ENCODE measurements at places on chromosomes 6 and 20.

GRCh38 chr6:150418827-150419594 lies 50.2 kb downstream of the IYD start:
- no peak for DNase-seq

DNA sequence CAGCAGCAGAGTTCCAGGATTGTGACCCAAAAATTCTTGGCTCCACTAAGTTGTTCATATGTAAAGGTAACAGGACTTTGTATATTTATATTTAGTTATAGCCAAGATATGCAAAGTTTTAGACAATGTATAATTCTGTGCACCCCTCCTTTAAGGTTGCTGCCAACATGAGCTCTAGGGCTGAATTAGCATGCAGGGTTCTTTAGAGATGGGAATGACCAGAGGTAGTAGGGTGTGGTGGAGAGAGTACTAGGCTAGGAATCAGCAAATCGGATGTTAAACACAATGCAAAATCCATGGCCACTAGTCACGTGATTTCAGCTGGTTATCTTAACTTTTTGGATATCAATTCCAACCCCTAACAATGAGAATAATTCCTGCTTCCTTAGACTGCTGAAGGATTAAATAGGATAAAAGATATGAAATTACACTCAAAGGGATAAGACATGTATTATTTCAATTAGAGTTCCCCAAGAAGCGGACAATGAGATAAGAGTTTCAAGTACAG lies 260.3 kb upstream of the RNF24 start:
- DNase-seq = no peak

DNA sequence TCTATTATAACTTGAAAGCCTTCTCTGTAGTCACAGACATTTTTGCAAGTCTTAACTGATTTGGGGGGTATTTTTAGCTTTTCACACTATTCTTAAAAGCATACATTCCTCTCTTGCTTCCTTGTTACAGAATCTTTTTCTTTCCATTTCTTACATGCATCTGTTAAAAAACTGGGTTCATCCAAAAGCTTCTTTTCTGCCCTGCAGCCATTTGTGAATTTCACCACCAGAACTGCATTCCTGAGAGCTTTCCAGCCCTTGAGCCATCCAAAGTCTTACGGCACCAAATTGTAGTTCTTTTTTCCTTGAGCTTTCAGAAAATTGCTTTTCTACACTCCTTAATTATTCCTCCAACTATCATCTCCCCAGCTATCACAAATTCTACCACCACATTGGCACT lies 19.7 kb upstream of the GSTA4 start:
- DNase-seq = no peak

GRCh38 chr6:112307707-112308106 lies 39.4 kb upstream of the RFPL4B start:
- DNase-seq = no peak

GRCh38 chr6:39128106-39128505 lies 13.1 kb upstream of the SAYSD1 start:
- no peak for DNase-seq

DNA sequence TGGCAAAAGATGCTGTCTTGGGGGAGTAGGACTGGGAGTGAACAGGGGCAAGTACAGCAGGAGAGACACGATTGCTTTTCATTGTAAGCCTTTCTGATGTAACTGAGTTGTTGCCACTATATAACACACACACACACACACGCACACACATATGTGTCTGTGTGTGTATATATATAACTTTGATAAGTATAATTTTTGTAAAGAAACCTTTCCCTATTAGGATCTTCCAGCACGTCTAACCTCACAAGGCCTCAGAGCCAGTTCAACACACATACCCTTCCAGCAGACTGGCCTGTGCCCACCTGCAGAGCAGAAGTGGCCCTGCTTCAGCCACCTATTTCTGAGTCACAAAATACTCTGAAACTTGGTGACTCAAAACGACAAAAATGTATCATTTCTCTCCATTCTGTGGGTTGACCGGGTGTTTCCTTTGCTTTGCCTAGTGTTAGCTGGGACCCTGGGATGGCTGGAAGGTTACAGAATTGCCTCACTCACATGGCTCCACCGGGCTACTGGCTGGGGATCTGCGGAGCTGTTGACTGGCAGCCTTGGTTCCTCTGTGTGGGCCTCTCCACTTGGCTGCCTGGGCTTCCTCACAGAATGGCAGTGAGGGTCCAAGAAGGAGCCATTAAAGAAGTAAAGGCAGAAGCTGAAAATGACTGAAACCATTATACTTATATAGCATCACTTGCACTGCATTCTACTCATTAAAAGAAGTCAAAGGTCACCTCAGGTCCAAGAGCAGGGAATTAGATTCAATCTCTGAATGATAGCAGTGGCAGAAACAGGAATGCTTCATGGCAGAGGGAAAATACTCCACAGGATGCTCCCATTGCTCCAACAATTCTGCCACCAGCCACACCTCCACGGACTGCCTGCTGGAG lies 126.4 kb downstream of the BANF2 start:
- DNase-seq = no peak

DNA sequence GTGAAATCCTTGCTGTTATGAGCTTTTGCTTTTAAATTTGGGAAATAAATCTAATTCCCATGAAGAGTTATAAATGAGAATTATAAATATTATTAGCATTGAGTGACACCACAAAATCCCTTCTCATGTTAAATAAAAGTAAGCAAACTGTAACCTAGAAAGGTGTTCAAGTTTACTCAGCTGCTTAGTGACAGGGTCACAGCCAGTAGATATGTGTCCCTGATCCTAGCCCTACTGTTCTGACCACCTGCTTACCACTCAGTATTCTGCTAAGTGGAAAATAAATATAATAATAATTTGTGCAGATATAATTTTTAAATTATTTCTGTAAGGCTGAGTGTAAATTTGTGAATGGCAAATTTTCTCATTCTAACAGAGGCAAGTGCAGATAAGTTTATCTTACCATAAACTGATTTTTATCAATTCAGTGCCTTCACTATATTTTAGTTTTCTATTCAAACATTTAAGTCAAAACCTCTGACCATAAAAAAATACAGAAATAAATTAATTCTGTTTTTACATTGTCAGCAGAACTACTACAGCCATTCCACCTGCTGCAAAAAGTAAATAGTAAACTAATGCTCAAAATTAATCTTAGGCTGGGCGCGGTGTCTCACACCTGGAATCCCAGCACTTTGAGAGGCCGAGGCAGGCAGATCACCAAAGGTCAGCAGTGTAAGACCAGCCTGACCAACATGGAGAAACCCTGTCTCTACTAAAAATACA lies 118.2 kb downstream of the TENT5A start:
- DNase-seq = no peak

DNA sequence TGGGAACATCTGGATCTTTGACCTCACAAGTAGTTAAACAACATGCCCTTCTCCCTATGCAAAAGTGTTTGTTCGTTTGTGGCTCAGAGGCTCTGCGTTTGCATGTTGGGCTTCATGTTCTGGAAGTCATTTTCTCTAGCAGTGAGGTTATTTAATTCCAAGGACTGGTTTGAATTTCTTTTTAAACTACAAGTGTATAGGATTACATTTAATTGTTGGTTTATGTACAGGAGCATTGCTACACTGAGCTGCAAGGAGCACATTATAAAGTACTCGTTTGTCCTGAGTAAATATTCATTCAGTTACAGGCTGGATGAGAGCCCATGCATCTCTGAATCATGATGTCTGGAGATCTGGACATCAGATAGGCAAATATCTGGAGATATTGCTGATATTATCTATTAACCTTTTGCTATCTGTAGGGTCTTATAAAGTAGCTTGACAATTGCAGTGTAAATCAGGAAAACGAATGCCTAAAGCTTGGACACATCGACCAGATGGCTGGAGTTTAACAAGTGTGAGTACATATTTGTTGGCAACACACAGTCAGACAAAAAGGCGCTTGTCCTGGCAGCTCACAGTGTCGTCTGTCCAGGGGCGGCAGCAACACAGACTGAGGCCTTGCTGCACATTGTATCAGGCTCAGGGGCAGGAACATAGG lies 84.6 kb downstream of the PDE7B start:
- DNase-seq = no peak

DNA sequence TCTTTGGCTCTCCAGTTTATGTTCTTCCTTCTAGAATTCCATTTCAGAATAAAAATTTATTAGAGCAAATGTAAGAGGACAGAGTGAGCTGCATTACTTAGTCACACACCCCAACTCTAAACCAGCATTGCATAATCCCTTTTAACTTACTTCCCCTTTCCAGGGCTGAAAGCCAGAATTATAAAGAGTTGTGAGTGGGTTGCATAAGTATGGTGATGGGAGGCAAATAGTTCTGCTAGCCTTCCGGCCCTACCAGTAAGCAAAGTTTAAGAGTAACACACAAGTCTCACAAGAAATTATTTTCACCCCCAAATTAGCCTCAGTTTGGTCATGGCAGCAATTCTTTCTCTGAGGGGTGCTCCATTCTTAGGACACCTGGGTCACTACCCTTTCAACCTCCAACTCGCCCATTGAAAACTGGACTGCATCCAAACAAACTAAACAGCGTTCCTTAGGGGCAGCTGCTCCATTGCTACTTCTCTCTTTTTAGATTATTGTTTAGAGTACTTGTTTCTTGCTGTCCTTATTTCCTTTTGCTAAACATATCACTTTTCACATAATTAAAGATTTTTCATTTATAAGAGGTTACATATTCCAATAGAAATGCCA lies 1.6 kb downstream of the KIAA0408 start:
- DNase-seq = no peak

DNA sequence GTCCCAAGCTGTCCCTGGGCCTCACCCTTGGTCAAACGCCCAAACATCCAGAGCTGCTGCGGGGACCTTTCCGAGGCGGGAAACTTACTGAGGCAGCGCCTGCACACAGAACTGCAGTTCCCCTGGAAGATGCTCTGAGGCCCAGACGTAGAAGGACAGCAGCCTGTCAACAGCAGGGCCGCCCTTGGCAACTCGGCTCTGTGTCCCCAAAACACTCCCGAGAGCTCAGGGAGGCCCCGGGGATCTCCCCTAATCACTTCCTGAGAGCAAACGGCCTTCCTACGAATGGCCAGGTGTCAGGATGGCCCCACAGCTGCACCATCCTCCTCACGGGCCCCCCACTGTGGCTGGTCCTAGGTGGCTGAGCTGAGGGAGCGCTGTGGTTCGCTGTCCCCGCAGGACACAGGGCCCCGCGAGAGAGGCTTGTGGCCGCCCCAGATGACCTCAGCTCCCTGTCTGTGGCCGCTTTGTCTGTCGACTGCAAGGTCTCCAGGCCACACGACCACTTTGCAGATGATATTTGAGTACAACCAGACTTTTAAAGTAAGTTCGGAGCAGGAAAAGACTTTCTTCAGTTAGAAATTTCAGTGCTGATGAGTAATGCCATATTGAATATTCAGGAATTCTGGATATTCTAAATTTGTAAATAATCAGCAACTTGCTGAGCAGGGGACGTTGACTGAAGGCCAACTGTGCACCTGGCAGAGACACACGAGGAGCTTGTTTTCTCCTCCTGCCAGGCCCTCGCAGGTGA lies 46.0 kb downstream of the DLL1 start:
- DNase-seq = no peak

GRCh38 chr6:90849686-90850085 lies 262.8 kb upstream of the MAP3K7 start:
- no peak for DNase-seq
